ENCODE measurements at places on chromosomes 2 and 18.

DNA sequence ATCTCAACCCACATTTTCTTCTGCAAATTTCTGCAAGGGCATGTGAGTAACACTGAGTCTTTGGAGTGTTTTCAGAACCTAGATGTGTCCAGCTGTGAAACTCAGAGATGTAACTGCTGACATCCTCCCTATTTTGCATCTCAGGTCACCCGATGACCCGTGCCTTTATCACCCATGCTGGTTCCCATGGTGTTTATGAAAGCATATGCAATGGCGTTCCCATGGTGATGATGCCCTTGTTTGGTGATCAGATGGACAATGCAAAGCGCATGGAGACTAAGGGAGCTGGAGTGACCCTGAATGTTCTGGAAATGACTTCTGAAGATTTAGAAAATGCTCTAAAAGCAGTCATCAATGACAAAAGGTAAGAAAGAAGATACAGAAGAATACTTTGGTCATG, 8.0 kb downstream of the UGT1A1 start:
- DNase-seq = no peak

DNA sequence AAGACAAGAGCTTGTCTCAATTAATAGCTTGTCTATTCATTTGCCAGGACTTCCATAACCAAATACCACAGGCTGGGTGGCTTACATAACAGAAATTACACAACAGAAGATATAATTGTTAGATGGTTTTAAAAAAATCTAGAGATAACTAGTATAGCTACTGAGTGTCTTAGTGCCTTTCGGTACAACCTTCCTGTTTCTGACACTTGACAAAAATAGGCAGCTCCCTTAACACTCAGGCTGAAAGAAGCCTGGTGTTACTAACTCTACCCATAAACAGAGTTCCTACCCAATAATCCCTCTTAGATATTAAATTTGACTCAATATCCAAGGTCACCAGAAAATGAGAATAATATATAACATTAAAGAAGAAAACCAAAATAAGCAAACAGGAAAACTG, 129.7 kb downstream of the BARD1 start:
- DNase-seq = no peak

DNA sequence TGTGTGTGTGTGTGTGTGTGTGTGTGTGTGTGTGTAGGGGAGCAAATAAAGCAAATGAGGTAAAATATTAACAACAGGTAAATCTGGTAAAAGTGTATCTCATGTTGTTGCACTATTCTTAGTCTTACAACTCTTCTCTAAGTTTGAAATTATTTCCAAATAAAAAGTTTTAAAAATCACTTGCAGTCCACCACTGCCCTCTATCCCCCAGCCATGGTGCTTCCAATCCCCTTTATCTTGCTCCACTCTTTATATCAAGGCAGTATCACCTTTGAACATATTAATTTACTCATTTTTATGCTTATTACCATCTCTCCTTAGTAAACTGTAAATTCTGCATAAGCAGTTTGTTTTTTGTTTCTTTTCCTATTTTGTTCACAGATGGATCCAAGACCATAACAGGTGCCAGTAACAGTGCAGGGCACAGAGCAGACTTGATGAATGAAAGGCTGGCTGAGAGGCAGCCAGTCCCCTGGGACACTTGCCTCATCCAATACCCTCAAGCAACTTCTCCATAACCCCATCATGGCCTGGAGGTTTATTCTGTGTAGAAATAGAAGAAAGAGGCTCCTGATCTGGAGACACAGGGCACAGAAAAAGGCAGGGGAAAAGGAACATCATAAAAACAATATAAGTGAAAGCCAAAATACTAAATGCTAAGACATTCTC, 67.6 kb downstream of the LDAH start:
- peak; percentile 7 for DNase-seq

DNA sequence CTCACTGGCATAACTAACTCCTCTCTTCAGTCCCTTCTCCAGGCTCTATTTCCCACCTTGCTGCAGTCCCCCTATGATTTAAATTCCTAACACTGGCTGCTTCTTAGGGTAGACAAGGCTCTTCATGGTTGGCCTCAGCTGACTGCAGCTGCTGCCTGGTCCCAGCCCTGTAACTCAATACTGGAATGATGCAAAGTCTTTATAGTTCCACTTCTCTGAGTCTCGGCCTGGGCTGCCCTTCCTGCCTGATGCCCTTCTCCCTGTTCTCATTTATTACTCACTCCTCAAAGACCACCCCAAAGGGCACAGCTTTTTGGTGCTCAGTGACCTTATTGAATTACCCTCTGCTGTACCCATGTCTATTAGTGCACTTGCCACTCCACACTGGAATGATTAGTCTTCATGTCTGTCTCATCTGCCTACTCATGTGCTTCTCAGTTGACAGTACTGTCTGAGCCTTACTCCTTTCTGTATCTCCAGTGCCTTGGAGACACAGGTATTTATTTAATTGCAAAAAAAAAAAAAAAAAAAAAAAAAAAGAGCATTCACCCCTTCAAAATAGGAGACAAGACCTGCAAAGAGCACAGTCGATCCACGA, 199.4 kb upstream of the REV1 start:
- DNase-seq = no peak

GRCh38 chr2:64876137-64876647, 113.0 kb upstream of the SLC1A4 start:
- DNase-seq = peak; percentile 81

DNA sequence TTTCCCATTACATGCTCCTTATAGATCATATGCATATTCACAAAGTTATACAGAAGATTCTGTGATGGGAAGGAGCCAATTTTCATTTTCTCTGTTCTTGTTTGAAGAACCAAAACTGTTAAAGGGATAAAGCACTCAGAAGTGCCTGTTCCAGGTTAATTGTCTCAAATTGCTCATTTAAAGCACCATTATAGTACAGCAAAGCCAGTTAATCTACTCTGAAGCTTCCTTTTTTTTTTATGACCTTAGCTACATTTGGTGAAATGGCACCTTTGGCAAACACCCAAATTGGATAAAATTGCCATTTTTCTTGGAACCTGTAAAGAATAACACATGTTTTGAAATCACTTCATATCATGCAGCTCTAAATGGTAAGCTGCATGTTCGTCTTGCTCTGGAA, 1092.3 kb downstream of the BCL11A start:
- DNase-seq = no peak

DNA sequence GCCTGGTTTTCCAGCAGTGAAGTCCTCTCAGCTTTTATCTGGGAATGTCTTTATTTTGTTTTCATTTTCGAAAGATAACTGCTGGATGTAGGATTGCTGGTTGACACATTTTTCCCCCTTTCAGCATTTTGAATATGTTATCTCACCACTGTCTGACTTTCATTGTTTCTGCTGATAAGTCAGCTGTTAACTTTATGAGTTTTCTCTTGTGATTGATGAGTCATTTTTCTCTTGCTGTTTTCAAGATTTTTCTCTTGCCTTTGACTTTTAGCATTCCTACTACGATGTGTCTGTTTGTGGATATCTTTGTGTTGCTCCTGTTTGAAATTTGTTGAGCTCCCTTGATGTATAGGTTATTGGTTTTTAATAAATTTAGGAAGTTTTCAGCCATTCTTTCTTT, 85.5 kb downstream of the AGPS start:
- peak; percentile 32 for DNase-seq

DNA sequence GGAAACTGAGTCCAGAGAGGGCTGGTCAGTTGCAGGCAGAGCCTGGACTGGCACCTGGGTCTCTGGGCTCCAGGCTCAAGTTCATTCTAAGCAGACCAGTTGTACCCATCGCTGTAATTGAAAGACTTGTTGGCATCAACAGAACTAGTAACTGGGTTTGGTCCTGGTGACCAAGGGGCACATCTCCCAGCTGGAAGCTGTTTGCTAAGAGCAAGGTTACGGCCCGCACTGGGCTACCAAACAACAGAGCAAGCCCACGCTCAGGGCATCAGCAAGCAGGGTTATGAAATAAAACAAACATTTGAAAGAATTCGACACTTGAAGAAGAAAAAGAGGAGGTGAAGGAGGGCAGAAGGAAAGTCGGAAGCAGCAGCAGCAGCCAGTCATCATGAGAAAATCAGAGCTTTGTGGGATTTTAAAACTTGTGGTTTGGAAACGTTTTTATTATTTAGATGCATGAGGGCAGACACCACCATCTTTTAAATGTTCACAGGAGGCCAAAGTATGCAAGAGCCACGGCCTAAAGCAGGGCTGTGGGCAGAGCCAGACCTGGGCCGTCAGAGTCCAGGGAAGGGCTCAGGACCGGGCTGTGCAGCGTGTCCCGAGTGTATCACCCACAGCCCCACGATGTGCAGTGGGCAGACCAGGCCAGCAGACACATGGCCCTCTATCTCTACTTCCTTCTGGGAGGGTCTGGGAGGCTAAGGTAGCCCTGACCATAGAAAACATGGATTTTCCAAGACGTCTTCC, 220.3 kb downstream of the BCL2 start:
- DNase-seq = no peak

- peak; percentile 65 for DNase-seq
Observed at GRCh38 chr2:170361090-170361936, 183.4 kb downstream of the MYO3B start.

DNA sequence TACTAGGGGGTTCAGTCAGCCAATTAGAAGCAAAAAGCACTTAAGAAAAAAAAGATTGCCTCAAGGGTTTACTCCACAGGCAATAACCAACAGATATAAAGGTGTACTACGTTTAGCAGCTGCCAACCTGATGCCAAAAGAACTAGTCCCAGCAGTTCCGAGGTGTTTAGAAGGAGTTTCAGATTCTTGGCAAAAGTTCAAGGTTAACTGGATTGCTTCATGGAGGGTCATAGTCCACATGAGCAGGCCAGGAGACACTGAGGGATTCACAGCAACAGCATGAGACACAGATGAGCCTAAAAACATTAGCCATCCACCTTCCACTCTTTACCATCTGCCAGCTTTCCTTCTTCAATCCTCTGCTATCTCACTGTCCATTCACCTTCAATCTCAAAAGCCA, 4.9 kb upstream of the DNAH7 start:
- DNase-seq = no peak

DNA sequence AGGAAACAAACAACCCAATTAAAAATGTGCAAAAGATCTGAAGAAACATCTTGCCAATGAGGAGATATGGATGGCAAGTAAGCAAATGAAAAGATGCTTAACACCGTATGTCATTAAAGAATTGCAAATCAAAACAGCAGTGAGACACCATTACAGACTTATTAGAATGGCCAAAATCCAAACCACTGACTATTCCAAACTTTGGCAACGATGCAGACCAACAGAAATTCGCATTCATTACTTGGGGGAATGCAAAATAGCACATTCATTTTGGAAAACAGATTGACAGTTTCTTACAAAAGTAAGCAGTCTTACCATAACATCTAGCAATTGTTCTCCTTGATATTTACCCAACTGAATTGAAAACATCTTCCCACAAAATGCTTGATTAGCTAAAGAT, 1118.7 kb downstream of the SUCLG1 start:
- no peak for DNase-seq

DNA sequence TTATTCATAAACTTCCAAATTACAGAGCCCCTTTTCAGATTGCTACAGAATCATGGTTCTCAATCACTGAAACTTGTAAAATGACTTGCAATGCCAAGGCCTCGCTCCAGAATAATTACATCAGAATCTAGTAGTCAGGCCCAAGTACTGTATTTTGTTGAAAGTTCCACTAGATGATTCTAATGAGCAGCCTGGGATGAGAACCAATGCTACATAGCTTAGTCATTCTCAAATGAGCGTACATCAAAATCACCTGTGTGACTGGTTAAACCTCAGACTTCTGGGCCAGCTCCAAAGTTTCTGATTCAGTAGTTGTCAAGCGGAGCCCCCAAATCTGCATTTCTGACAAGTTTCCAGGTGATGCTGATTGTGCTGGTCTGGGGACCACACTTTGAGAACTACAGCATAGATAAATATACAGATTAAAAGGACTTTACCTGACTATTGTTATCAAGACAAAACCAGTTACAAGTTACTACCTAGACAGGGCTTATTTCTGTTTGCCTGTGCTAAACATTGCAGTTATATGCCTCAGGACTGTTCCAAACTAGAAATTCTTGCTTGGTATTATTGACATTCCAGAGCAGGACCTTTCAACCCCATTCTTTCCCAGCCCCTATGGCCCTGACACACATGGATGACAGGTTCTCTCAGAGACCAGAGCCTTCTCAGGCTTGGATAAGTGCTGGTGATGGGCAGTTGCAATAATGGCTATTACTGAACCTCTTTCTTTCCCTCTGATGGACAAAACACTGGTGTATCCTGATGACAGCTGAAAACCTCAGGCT, 83.1 kb downstream of the UPP2 start:
- no peak for DNase-seq

GRCh38 chr2:181910028-181910831, 18.7 kb downstream of the ITPRID2 start:
- no peak for DNase-seq

DNA sequence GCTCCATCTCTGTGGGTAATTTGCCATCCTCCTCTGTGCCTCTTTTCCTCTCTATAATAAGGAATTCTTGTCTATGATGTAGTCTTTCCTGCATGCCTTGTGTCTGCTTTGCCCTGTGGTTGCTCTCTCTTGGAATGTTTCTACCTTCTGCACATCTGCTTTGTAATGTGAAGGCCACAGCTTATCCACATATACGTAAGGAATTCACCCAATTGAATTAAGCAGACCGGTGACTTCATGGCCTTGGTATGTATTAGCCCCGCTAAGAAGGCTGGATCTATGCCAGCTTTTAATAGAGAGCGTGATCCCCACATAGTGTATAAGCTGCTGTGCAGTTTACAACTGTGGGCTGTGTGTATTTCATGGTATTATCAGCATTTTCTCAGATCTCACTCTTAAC, 274.7 kb downstream of the RNF144A start:
- DNase-seq = peak; percentile 72

- no peak for DNase-seq
Observed at GRCh38 chr2:173934895-173935294, 30.3 kb downstream of the SP3 start.

GRCh38 chr2:123530004-123530403, 495.1 kb upstream of the CNTNAP5 start:
- DNase-seq = no peak

GRCh38 chr2:26000561-26001082, 18.3 kb upstream of the KIF3C start:
- no peak for DNase-seq

GRCh38 chr18:25360301-25360899, 8.4 kb upstream of the ZNF521 start:
- DNase-seq = no peak

DNA sequence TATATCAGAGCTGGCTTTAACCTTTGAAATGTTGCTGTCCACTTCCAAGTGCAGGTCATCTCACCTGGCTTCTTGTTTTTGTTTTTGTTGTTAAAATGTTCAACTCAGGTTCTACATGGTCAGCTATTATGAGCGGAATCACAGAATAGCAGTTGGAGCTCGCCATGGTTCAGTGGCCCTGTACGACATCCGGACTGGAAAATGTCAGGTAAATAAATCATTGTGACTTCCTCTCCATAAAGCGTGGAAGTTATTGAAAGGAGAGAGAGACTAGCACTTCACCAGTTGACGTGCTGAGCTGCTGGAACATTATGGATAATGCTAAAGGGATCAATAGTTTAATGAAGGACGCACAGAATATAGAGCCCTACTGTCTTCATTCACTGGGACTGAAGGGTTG, 184.6 kb upstream of the BOD1L2 start:
- DNase-seq = no peak

DNA sequence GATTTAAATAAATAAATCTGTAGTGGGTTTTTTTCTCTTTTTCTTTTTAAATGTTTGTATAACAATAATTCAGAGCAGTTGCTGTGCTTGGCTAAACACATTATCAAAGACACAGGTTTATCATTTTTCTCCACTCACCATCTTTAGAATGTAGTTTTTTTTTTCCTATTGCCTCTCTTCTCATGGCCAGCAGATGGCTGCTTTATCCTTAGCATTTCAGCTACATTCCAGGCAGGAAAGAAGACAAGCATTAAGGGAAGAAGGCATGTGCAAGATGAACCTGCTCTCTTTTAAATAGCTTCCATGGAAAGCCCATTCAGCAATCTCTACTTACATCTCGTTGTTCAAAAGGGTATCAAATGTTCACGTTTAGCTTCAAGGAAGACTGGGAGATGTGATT, 42.6 kb downstream of the ARHGAP15 start:
- peak; percentile 14 for DNase-seq

Measured in cardiac fibroblast (primary cell).